ENCODE measurements at places on chromosomes 2 and 18.
A peak's percentile ranks its signal among the peaks of the same experiment; 100 is the strongest.

- no peak for DNase-seq
Measured at GRCh38 chr2:236393101-236393500, 128.9 kb upstream of the ASB18 start.

GRCh38 chr2:136342138-136342537, 224.2 kb upstream of the CXCR4 start:
- no peak for DNase-seq

DNA sequence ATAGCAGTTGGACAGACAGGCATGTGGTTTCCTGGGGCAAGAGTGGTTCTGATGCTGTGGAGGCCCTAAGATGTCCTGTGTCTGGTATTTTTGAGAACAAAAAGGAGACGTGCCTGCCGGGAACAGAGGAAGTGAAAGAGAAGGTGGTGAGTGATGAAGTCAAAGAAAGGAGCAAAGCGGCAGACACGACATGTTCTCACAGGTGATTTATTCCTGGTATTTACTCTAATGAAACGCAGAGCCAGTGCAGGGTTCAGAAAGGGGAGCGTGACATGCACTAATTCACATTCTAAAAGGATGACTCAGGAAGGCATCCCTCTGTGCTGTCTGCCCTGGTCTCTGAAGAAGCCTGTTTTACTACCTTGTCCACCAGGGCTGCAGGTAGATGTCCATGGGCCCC, 211.0 kb downstream of the KCNE4 start:
- DNase-seq, result no peak

GRCh38 chr2:88696611-88697010, 5.1 kb downstream of the RPIA start:
- no peak for DNase-seq

GRCh38 chr2:188291617-188292347, at the start of gene GULP1:
Gene GULP1, plus strand, starts transcription at chr2:188291874. Its CDS starts 185,829 bp downstream, at chr2:188477703.
- no peak for DNase-seq

DNA sequence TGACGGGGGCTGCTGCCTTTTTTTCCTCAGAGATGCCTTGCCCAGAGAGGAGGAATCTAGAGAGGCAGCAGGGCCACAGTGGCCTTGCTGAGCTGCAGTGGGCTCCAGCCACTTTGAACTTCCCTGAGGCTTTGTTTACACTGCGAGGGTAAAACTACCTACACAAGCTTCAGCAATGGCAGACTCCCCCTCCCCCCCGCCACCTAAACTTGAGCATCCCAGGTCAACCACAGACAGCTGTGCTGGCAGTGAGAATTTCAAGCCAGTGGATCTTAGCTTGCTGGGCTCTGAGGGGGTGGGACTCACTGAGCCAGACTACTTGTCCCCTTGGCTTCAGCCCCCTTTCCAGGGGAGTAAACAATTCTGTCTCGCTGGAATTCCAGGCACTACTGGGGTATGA, 11.8 kb downstream of the SYT4 start:
- DNase-seq, result no peak

DNA sequence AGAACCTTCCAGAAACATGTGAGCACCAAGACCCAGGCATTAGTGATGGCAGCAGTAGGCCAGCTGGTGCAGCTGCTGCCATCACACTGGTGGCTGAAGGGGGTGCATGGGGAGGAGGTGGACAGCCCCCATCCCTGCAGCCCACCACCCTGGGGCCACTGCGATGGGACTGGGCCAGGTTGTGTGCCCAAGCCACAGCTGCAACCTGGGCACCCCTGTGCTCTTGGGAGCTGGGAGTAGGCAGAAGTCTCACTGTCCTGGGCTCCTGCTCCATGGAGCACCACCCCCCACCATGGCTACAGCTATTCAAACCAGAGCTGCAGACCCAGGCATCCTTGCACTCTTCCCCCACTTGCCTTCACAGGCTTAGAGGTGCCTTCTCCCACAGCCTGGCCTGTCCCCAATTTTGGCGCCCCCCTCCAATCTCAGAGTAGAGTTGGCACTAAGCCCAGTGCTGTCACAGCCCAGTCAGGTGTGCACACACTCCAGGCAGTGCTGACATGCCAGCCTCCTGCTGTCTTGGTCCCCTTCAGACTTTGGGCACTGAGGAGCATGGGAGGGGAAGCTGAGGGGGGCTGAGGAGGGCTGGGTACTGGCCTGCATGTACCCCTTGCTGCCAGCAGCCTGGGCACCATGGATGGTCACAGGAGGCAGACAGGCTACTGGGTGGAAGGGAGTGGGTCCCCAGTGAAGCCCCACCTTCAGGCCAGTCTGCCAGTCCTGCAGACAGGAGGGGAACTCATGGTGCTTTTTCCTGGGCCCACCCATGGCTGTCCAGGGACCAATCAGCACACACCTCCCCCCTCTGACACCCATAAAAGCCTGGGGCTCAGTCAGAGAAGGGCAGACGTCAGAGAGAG, 67.1 kb downstream of the CYP26B1 start:
- DNase-seq, result no peak

GRCh38 chr2:47129191-47129706, 25.9 kb downstream of the STPG4 start:
- no peak for DNase-seq

DNA sequence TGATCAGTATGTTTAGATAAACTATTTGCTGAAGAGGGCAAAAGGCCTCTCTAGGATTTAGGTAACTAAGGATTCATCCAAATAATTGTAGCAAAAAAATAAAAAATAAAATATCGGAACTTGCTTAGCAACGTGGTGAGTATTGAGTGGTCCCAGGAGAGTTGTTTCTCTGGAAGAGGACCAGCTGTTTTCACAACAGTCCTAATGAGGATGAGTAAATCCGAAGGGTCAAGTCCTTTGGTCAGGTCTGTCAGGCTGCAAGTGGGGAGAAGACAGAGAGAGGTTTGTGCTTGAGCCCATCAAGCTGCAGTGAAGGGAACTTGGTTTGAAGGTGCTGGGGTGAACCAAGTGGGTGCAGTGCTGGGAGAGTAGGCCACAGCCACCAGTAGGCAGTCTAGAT, 539.2 kb downstream of the SLC4A3 start:
- no peak for DNase-seq

GRCh38 chr2:231581328-231581727, 11.3 kb upstream of the TEX44 start:
- DNase-seq, result no peak

- DNase-seq, result no peak
Measured at GRCh38 chr18:63508596-63508995, 31.8 kb downstream of the SERPINB5 start.

DNA sequence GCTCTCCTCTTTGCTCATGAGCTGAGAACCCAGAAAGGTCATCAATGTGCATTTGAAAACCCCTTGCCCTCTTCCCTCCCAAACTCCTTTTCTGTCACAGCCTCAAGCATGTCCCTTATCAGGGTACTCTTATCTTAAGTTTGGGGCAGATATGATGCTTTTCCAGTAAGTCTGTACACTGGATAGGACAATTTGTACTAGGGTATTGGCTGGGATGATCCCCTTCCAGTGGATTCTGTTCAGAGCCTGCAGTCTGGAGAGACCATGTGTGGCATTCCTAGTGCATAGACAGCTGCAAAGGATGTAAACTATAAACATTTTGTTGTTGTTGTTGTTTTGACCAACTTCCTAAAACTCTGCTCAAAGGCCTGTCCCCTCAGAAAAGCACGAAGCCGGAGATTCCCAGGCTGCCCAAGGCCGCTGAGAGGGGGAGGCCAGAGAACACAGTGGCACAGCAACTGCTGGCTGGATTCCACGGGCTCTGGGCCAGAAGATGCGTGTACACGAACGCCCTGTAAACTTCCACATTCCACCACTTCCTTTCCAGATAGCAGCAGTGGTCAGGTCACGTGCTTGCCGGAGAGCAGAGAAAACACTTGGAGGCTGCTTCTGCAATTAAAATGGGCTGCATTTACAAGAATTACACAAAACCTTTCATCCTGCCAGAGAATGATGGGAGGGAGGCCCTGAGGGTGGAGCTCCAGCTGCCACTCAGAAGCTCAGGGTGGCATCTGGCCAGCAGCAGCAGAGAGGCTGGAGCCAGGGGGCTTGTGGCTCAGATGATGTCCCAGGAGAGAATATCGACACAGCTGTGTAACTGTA, 42.1 kb downstream of the BMP10 start:
- peak; percentile 42 for DNase-seq

DNA sequence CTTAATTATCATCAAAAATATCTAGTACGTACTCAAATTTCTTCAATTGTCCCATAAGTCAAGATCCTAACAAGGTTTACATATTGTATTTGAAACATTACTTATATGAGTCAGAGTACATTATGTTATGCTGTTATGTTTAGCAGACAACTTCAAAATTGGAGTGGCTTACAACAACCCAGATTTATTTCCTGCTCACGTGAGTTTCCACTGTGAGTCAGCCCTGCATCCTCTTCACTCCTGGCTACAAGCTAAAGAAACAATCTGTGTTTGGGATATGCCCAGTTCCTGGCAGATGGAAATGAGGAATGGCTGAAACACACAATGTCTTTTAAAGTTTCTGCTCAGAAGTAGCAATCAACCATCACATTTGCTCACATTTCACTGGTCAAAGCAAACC, 31.5 kb upstream of the TANC1 start:
- no peak for DNase-seq

GRCh38 chr2:69054431-69054830, 41.5 kb downstream of the ANTXR1 start:
- no peak for DNase-seq

DNA sequence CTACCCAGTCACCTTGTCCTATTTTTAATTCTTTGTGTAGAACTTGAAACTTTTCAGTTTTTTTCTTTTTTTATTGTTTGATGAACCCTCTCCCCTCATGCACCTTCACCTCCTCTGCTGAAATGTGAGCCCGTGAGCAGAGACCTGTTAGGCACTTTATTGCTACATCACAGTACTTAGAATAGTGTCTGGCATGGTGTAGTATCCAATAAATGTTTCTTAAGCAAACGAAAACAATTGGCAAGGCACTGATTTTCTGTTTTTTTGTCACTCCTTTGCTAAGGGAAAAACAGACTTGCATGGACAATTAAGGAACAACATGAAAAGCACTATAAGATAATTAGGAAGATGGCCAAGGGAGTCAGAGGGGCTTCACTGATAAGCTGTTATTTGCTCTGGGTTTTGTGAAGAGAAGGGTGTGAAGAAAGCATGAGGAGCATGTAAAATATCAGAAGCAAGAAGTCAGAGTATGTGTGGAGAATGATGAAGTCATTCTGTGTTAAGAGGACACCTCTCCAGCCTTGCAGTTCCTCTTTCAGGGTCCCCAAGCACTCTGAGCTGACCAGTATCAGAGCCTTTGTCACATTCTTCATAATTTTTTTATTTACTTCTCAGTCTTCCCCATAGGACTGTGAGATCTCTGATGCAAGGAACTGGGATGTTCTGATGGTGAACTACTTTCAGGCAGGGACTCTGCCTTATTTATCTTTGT, 99.7 kb upstream of the CAVIN2 start:
- DNase-seq, result no peak

DNA sequence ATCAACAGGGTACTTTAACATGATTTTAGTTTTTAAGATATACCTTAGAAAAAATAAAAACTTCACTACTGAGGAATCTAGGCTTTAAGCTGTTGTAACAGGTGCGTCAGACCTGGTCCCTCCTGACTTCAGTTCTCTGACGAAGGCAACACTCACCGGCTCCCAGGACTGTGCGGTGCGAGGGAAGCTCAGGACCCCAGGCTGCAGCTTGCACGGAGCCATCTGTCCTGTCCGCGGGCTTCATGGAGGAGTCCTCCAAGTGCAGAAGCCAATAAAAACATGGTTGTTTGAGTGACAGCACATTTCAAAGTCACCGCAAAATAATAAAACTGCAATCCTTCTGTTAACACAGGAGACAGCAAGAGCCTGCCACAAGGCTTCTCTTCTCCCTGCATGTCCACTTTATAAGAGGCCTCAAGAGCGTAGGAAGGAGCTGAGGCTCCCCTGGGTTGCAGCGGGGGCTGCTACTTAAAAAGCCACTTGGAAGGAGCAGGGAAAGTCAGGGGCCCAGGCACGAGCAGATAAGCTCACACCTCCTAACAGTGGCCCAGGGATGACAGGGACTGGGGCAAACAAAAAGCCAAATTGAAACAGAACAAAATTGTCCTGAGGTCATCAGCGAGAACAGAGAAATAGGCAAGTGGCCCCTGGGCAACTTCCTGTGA, 4.6 kb downstream of the HJURP start:
- DNase-seq, result no peak

- DNase-seq, result no peak
Measured at GRCh38 chr2:237613679-237614078, 13.7 kb upstream of the LRRFIP1 start.

DNA sequence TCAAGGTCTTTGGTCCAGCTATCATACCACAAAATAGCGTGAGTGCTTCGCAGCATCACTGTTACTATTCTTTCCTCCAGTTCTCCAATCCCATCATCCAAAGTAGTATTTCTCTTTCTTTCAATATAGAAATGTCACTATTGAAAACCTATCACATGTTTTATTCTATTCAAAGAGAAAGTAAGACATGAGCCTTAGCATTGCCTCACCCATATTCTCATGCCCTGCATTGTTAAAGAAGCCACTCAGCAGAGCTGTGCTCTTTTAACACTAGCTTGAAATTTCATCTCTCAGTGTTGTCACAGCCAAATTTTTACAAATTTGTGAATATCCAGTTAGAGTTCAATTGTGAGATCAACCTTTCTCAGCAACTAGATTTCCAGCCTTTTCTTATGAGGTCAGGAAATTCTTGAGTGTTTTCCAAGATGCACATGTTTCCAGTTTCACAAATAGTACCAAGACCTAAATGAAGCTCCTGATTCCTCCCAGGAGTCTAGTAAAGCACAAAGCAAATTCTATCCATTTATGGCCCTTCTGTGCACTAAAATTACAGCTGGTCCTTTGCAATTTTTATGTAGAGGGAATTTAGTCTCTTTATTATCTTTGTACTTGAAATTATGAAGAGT, 343.7 kb downstream of the SPAG16 start:
- DNase-seq, result no peak

GRCh38 chr2:66915237-66915636, 480.3 kb downstream of the MEIS1 start:
- no peak for DNase-seq

DNA sequence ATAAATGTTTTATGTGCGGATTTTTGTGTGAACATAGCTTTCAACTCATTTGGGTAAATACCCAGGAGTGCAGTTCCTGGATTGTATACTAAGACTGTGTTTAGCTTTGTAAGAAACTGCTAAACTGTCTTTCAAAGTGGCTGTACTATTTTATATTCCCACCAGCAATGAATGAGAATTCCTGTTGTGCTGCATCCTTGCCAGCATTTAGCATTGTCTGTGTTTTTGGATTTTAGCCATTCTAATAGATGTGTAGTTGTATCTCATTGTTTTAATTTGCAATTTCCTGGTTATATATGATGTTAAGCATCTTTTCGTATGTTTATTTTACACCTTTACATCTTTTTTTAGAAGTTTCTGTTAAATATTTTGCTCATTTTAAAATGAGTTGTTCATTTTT, 24.2 kb downstream of the VRK2 start:
- no peak for DNase-seq

DNA sequence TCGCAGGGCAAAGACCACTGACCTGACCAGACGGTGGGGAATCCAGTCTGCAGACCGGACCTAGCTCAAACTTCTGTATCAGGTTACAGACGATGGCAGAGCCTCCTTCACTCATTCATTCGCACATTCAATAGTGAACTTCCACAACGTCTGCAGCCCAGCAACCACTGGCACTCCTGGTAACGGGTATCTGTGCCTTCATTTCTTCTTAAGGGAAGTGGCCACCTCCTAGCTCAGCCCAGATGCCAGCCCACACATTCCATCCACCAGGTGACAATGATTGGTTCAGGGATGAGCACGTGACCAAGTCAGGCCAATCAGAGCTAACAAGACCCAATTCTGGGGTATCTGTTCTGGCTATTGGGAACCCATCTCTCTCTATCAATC, 15.9 kb upstream of the ARMC9 start:
- DNase-seq, result no peak

GRCh38 chr2:218095853-218096252, 26.8 kb downstream of the RUFY4 start:
- DNase-seq, result no peak

Data from naive B cell (primary cell).